ENCODE measurements at places on chromosomes 16 and 17.

- DNase-seq, result no peak
Measured at GRCh38 chr16:53678756-53679343, 24.8 kb downstream of the RPGRIP1L start.

DNA sequence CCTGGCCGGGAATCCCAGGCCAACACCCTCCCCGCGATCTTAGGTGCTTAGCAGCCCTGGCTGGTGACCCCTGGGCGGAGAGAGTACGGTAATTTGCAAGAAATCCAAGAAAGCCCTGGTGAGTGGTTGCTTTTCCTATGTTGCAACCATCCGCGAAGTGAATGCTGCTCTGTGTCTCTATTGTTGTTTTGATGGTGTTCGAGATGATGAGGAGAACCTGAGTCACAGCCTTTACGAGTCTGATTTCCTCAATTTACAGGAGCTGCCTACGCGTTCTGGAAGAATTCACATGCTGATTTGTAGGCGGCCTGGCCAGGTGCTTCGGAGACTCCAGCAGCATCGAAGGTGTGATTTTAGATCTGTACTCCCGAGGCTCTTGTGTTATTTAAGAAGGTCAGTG is 63.3 kb downstream of the TMEM235 start:
- no peak for DNase-seq

DNA sequence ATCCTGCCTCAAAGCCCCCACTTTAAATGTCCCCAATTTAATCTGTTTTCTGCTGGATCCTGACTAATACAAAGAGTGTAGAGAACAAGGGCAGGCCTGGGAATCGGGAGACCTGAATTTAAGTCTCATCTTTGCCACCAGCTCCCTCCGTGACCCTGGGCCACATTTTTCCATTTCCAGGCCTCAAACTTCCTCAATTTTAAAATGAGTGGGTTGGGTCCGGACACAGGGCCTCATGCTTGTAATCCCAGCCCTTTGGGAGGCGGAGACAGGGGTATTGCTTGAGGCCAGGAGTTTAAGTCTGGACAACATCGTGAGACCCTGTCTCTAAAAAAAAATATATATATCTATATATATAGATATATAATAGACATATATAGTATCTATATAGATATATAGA is 61.4 kb downstream of the SRL start:
- DNase-seq, result no peak

DNA sequence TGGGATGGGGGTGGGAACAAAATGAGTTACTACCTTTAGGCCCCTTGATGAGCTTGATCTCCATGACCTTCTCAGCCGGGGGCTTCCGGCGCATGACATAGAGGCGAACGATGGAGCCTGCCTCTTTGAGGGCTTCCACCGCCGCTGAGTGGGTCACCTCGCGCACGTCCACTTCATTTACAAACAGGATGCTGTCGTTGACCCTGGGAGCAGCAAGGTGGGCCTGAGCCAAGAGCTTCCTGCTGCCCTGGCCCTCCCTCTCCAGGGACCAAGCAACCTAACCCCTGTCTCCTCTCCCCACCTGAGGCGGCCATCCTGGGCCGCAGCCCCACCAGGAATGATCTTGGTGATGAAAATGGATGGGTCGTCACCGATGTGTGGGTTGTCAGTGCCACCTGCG is 16.2 kb downstream of the DLG4 start:
- DNase-seq, result no peak

- DNase-seq, result no peak
Measured at GRCh38 chr17:57997085-57997809, 9.2 kb upstream of the VEZF1 start.
